EL (cell line): ENCODE measurements at places on chromosomes 5 and 9.

DNA sequence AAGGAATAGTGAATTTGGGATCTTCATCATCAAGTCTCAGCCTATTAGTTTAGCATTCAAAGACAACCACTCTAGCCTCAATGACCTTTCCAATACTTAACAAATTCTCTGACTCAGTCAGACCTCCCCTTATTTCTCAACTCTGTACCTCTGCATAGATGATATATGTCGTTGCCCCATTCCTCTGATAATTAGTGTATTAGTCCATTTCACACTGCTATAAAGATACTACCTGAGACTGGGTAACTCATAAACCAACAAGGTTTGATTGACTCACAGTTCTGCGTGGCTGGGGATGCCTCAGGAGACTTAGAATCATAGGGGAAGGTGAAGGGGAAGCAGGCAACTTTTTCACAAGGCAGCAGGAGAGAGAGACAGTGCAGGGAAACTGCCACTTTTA lies 8.9 kb downstream of the MRPL22 start:
- DNase-seq = no peak

DNA sequence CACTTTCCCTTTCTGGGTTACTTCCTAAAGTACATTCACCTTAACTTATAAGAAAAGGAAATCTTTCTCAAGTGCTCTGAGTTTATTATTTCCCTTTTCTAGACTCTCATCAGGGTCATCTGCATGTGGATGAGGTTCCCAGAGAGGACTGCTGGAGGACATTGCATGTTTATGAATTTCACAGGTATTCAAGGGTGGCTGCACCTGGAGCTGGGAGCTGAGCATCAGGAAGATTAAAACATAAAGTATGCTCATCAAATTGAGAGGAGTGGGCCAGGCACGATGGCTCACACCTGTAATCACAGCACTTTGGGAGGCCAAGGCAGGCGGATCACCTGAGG lies 34.7 kb upstream of the PLIN2 start:
- no peak for DNase-seq

DNA sequence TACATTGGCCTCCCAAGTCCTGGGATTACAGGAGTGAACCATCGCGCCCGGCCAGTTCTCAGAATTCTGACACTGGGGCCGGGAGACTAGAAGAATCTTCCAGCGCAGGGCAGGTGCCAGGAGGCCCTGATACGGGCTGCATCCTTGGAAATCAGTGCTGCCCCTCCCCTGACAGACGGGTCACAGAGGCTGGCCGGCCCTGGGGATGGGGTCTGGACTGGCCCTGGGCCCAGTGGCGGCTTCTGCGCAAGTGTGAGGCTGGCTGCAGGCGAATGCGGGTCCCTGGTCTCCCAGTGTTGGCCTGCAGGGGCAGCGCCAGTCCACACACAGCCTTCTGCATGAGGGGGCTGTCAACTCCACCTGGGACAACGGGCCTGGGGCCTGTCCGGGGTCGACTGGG lies 831 bp upstream of the TBC1D9B start:
- DNase-seq = no peak

DNA sequence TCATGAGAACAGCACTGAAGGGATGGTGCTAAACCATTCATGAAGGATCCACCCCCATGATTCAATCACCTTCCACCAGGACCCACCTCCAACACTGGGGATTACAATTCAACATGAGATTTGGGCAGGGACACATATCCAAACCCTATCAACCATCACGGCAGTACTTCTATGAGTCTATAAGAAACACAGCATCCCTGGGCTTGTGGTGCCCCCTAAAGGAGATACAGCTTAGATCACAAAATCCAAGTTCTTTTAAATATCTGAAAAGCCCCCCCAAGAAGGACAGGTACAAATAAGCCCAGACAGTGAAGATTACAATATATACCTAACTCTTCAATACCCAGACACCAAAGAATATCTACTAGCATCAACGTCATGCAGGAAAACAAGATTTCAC lies 233.7 kb upstream of the ADRA1B start:
- DNase-seq = no peak

DNA sequence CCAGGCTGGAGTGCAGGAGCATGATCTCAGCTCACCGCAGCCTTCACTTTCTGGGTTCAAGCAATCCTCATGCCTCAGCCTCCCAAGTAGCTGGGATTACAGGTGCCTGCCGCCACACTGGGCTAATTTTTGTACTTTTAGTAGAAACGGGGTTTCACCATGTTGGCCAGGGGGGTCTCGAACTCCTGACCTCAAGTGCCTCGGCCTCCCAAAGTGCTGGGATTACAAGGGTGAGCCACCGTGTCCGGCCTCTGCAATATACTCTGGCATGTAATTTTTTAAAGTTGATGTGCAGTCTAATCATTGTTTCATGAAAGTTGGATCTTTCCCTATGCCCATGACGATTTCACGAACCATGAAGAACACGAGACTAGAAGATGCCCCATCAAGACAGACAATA lies 28.6 kb upstream of the PPP1R26 start:
- DNase-seq = no peak

GRCh38 chr5:97022898-97023297 lies 87.0 kb downstream of the LNPEP start:
- DNase-seq = no peak

DNA sequence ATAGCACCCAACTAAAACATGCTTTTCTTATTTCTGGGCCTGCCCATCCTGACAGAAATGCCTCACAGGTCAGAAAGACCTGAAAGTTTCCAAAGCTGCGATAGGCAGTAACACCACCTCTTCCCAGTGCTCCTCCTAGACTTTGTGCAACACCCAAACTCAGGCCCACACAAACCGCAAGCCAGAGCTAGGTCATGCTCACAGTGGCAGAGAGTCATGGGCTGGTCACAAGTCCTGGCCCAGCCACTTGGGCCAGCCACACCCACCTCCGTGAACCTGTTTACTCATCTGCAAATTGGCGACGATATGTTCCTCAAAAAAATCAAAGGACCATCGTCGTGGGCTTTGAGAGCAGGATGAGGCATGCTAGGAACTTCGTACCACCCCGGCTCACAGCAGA lies 44.0 kb upstream of the SLC25A51 start:
- DNase-seq = no peak

- no peak for DNase-seq
Measured at GRCh38 chr5:176412517-176413254, 3.7 kb downstream of the CLTB start.

DNA sequence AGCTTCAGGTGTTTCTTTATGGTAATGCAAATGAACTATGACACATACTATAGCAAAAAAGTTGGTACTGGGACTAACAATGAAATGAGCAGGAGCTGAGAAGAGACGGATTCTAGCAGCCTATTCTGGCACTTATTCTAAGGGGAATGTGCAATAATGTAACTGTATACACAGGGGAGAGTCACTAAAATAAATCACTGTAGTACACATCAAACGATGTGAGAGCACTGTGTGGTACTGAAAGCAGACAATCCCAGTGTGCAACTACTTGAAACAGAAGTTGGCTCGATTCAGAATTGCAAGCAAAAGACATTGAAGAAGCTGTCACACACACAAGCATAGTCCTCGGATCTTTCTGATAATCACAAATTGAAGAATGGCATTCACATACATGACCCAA lies 1713.0 kb upstream of the CDH9 start:
- no peak for DNase-seq

- DNase-seq = no peak
Measured at GRCh38 chr5:861442-862366, 10.9 kb upstream of the ZDHHC11 start.

DNA sequence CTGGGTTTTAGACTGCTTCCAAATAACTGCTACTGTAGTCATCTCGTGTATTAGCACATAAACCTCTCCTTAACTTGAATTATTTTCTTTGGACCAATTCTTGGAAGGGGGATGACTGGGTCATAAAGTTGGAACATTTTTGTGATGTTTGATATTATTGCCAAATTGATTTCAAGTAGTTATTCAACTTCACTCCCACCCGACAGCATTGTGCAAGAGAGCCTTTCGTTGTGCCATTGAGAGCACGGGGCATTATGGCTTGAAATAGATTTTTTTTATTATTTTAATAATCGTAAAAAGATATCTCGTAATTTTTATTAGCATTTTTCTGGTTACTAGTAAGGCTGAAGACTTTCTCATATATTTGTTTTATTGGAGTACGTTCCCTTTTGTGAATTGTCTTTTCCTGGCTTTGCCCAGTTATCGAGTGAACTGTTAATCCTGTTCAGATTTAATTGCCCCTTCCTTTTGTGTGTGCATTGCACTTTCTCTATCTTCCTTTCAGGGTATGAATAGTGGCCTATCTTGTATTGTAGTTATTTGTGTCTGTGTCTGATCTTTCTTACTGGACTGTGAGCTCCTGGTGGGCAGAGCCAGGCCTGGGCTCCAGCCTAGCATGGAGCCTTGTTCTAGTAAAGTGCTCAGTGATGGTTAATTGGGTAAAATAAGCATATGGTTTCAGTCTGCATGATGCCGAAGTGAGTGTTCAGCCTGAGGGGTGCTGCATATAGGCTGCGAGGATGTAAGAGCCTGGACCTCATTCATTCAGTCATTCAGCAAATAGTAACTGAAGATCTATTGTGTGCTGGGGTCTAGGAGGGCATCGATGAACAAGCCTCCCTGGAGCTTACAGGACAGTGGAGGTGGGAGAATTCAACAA lies 93.5 kb upstream of the SHB start:
- DNase-seq = no peak

DNA sequence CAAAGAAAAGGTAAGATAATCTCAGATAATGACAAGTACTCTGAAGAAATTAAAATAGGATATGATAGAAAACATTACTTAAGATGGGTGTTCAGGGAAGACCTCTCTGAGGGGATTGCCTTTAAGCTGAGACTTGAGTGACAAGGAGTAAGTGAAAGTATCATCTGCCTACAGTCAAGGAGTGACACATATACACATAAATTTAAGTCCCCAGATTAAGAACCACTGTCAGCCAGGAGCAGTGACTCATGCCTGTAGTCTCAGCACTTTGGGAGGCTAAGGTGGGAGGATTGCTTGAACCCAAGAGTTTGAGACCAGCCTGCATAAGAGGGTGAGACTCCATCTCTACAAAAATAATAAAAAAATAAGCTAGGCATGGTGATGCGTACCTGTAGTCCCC lies 19.7 kb upstream of the ANKHD1 start:
- DNase-seq = no peak

DNA sequence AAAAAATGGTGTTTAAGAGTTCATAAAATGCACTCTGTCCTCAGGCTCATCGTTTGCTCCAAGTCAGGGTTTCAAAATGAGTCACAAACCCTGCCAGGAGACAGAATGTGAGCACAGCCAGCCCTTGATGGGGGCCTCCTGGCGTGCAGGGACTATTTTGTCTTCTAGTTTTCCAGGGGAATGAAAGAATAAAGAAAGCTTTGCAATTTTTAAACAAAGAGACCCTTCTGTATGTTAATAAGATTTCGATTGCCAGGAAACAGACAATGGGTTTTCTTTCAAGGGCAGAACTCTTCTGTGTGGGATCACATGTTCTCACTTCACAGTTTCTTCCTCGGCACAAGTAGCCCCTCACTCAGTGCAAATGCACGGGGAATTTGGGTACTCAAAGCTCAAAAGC lies 121.4 kb upstream of the C6 start:
- peak; percentile 5 for DNase-seq

GRCh38 chr9:96551403-96551802 lies 68.2 kb downstream of the CDC14B start:
- DNase-seq = no peak

GRCh38 chr5:33474931-33475499 lies 34.2 kb downstream of the TARS1 start:
- DNase-seq = no peak

- peak; percentile 28 for DNase-seq
Measured at GRCh38 chr9:113580041-113580953, 116.8 kb downstream of the RGS3 start.

DNA sequence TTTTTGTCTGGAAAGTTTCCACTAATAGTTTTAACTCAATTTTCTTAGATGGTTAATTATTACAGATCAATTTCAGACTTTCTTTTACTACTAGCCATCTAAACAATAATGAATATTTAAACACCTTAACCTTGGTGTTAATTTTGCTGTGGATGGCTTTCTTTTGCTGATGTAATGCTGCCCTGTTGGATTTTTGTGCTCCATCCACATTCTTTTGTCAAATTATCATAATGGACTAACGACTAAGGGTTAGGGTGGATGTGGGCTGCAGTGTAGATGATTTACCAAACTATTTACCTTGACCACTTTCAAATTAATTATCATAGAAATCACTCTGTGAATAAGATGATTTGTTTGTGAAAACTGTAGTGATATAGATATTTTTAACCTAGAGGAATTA lies 15.6 kb upstream of the TMEM38B start:
- no peak for DNase-seq

GRCh38 chr9:995781-996180 lies 19.3 kb downstream of the DMRT3 start:
- DNase-seq = peak; percentile 67

DNA sequence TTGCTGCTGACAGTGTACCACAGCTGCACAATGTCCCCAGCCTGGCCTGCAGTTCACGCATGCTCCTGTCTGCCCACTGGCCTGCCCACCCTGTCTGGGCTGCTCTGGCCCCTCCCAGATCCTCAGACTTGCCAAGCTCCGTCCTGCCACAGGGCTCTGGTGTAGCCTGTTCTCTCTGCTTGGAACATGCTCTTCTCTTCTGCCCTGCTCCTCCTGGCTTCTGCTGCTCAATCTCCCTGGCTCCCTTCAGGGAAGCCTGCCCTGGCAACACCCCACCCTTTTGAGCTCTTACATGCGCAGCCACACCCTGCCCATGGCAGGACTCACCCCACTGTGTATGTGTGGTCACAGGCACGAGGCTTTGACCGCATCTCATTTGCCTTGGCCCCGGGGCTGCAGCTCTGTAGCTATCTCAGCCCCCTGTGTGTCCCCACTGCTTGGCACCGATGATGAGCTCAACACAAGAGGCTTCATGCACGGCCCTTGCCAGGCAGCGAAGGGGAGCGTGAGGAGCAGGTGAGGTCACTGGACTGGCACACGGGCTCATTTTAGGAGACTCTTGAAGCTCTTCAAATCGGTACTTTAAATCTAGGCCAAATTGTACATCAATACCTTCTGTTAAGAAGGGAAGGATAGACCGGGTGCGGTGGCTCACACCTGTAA lies 20.4 kb upstream of the BRD3 start:
- DNase-seq = no peak

- peak; percentile 43 for DNase-seq
Measured at GRCh38 chr9:21747175-21747574, 55.3 kb upstream of the MTAP start.

- no peak for DNase-seq
Measured at GRCh38 chr9:14573319-14573718, 119.9 kb downstream of the ZDHHC21 start.

DNA sequence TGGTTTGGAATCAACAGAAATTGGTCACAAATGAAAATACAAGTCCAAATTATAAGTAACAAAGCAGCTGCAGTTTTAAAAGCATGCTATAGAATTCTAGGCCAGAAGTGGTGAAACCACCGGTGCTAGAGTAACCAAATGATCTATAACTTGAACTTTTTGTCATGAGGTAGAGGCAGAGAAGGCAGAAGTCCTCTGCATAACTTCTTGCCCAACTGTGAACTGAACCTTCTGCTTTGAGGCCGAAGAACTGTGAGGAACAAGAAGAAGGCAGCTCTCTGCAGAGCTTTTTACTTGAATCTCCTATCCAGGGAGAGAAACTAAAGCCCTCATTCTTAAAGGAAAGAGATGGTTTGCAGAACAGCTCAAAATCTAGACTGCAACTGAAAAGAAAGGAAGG lies 36.2 kb upstream of the TENT2 start:
- DNase-seq = no peak

- no peak for DNase-seq
Measured at GRCh38 chr5:22852807-22853660, at the start of gene CDH12. CDH12 (minus strand) TSS chr5:22853344.

- DNase-seq = no peak
Measured at GRCh38 chr5:134467231-134467630, 55.5 kb upstream of the CDKN2AIPNL start.
